ENCODE measurements at places on chromosomes 2 and 18.

DNA sequence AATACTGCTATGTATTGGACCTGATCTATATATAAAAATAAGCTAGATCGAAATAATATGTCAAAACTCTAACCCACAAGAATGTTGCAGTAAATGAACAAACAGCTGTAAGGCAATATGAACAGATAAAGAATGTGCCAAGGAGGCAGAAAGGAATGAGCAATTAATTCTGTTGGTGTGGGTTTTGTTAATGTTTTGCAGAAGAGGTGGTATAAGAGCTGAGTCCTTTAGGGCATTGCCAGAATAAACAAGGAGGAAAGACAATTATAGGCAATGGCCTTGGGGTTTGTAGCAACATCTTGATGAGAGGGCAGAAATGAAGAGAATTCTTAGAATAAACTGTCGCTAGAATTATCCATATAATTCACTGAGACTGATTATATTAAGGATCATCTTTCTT, 240.9 kb upstream of the GULP1 start:
- no peak for DNase-seq

- no peak for DNase-seq
Observed at GRCh38 chr2:234005126-234005525, 45.4 kb upstream of the SPP2 start.

DNA sequence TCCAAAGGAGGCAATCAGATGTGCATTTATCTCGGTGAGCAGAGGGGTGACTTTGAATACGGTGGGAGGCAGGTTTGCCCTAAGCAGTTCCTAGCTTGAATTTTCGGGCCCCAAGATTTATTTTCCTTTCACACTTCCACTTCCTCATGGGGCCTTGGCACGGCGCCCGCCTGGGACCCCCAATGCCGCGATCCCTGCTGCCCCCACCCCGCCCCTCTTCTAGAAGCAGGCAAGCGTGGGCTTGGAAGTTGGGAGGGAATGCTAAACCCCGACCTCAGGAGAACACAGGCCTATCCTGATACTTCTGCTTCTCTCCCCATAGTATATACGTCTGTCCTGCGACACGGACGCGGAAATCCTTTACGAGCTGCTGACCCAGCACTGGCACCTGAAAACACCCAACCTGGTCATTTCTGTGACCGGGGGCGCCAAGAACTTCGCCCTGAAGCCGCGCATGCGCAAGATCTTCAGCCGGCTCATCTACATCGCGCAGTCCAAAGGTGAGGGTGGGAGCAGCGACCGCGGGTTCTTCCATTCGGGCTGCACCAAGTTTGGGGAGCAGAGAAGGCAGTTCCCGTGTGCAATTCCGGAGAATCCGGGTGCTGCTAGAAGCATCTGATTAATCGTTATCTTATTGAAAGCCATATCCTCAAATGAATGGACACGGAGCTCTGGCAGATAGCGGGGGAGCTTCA, 21.6 kb downstream of the TRPM8 start:
- DNase-seq: no peak

DNA sequence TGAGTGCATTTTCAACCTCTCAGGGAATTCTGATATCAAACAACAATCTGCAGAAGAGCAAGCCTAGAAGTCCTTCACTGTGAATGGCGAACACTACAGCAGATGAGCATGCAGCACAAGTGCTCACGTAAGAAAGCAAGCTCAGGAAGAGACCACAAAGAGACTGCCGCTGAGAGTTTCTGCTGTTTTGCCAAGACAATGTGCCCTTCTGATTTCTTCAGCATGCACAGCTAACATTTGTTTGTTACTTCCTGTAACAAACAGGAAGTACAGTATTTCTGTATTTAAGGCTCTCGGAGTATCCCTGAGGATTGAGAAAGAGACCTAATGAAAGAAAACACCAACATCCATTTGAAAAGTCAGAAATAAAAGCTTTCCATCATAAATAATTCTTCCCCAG, 45.9 kb downstream of the MBOAT2 start:
- no peak for DNase-seq

DNA sequence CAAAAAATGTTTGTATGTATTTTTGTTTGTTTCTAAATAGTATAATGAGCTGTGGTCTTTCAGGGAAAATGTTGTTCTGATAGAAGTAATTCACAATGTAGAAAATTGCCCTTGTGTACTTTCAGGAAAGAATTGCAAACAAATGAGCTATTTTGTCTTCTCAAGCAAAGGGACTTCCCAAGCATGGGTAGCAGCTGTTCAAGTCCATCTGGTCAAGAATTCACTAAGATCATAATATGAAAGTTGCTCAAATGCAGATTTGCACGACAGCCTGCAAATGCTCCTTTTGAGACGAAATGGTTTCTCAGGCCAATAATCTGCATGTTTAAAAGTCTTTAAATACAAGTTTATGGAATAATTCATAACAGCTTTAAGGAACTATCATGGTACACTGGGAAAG, 51.9 kb upstream of the HNMT start:
- DNase-seq: no peak

- no peak for DNase-seq
Observed at GRCh38 chr2:55357927-55358326, 61.7 kb downstream of the CCDC88A start.

- DNase-seq: no peak
Observed at GRCh38 chr2:203043226-203043625, 28.6 kb downstream of the NBEAL1 start.

DNA sequence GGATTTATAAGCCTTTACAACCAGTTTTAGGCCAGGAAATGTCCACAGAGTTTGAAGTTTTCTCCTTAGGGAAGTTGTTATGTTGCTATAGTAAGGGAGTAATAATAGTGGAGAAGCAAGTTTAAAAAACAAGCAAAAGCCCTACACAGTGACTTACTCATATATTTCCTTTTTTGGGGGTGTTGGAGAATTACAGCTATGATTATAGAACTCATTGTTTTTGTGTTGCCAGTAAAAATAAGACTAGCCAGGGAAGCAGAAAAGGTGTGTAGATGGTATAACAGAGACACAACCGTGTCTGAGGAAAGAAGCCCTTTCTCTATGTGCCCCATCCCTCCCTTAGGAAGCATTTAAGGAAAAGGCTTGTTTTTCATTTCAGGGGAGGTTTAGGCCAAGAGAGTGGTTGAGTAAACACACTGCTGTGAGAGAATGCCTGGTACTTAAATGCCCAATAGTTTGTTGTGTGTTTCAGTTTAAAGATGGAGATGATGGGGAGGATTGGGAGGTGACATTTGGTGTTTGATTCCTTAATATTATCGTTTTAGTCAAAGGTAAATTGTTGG, 2.3 kb downstream of the VAPA start:
- DNase-seq: no peak

Data from stimulated activated CD4-positive, alpha-beta T cell treated with anti-CD3 and anti-CD28 coated beads, Interleukin-2, amount 100 ng/mL, for 4 hours (primary cell).